ENCODE measurements at places on chromosomes 11 and 22.
A peak's percentile ranks its signal among the peaks of the same experiment; 100 is the strongest.

GRCh38 chr11:79196950-79197349 lies 243.9 kb downstream of the TENM4 start:
- no peak for DNase-seq

GRCh38 chr22:21703684-21704316 lies 31.8 kb downstream of the YPEL1 start:
- no peak for DNase-seq

- DNase-seq, result no peak
Observed at GRCh38 chr11:21838427-21838826, 354.5 kb upstream of the ANO5 start.

GRCh38 chr11:37442576-37442975 lies 844.5 kb upstream of the RAG2 start:
- DNase-seq, result no peak

- DNase-seq, result no peak
Observed at GRCh38 chr11:31816468-31817053, 5.4 kb upstream of the PAX6 start.

- peak; percentile 20 for DNase-seq
Observed at GRCh38 chr22:30890686-30891442, 77.7 kb downstream of the MORC2 start.

DNA sequence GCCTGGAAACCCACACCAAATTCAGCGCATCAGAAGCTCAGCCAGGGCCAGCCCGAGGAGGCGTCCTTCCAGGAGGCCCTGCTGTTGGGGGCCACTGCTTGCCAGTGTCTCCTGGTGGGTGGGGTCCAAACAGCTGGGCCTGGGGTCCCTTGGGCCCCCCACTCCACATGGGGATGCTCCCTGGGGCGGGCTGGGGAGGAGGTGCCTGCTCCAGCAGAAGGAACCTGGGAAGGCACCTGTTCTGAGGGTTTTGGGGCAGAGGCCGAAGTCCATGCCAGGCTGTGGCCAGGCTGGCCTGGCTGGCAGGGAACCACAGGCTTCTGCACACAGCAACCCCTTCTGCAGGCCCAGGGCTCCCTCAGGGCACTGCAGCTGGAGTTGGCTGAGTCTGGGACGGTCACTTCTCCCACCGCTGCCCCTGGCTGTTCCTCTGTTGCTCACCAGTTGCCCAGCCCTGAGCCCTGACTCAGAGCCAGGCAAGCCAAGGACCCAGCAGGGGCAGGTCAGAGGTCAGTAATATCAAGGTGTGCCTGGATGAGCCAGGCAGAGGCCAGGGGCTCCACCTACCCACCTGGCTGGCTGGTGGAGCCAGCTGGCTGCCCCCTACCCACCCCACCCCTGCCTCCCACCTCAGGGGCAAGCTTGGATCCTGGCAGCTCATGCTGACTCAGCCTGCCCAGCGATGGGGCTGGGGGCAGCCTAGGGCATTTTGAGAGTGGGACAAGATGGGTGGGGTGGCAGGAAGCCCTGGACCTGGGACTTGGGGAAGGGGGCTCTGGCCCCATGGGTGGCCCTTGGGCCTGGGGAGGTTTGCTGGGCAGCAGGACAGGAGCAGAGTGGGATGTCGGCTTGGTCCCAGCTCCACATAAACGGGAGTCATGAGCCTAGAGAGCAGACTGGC lies 12.0 kb upstream of the PHLDA2 start:
- DNase-seq, result no peak

GRCh38 chr11:123853038-123853437 lies 32.4 kb downstream of the TMEM225 start:
- no peak for DNase-seq

DNA sequence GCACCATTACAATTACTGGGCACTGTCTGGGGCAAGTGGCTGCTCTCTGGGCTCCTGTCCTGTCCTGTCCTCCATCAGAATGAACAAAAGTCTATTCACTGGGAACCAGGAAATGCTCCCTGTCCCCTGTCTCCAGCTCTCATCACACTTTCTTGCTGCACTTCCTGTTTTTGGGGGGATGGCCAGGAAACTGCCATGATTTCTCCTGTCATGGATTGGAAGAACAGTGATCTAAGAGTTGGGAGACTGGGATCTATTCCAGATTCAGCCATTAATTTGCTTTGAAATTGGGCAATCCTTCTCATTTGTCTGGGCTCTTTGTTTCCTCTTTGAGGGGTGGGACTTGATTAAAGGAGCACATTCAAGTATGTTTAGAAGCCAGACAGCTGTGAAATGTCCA lies 61.4 kb upstream of the KIRREL3 start:
- DNase-seq, result no peak

DNA sequence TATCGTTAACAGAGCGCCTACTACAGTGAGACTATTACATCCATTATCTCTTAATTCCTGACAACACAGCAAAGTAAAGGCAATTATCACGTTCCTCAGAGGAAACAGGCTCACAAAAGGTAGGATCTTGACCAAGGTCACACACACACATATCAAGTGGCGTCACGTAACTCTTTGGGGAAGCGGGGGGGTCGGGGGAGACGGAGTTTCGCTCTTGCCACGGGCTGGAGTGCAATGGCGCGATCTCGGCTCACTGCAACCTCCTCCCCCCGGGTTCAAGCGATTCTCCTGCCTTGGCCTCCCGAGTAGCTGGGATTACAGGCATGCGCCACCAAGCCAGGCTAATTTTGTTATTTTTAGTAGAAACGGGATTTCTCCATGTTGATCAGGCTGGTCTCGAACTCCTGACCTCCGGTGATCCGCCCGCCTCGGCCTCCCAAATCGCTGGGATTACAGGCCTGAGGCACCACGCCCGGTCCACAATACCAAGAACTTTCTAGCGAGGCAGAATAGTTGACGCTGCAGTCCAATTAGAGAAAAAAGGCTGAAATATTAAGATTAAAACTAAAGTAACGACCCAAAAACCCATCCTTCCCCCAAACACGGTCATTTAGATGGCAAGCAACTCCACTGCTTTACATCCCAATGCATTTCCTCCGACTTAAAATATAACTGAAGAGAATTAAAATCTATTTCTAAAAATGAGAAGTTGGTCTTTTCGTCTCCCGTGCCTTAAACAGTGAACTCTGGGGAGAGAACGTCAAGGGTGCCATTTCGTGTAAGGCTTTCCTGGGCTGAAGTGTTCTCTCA lies 1.2 kb downstream of the DDX17 start:
- DNase-seq, result peak; percentile 59

GRCh38 chr22:30572840-30573593 lies 1.4 kb downstream of the GAL3ST1 start:
- DNase-seq, result no peak

- no peak for DNase-seq
Observed at GRCh38 chr11:41458641-41459040, 811 bp downstream of the LRRC4C start.

- DNase-seq, result no peak
Observed at GRCh38 chr22:41240377-41241132, at the start of gene CHADL. Gene CHADL, minus strand, starts transcription at chr22:41240931. Its CDS starts 50 bp downstream, at chr22:41240881.

DNA sequence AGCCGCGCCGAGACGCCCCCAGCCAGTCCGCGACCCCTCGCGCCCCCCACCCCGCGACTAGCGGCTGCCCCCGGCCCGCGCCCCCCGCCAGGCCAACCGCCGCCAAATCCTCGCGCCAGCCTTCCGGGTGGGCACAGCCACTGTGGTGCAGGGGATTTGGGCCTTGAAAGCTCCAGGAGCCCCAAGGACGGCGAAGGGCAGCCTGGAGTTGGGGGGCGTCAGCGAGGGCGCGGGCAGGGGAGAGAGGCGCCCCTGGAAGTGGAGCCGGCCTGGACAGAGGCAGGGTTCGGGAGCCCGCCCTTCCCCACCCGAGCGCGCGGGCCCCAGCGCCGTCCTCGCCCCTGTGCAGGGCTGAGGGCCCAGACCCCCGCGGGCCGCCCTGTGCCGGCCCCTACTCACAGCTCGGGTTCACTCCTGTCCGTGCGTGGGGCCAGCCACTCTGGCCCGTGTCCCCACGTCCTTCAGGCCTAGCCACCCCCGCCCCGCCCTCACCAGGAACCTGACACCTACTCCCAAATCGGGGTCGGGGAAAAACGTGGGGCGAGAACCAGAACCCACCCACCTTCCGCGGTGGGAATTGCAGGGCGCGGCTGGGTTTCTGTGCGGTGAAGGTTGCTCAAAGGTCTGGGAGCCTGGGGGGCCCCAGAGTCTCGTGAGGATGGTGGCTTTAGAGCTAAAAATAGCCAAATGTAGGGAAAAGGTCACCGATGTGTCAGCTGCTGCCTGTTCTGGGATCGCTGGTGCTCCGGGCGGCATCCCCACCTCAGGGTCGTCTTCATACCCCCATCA lies at the start of gene CPT1B:
CPT1B (minus strand) TSS at position 441 of the 789 bp plus-strand sequence. CDS start 512 bp downstream, outside the sequence.
- no peak for DNase-seq

GRCh38 chr11:113349528-113349927 lies 35.1 kb downstream of the TTC12 start:
- DNase-seq, result no peak

- no peak for DNase-seq
Observed at GRCh38 chr11:38296211-38296776, 1698.3 kb upstream of the RAG2 start.

DNA sequence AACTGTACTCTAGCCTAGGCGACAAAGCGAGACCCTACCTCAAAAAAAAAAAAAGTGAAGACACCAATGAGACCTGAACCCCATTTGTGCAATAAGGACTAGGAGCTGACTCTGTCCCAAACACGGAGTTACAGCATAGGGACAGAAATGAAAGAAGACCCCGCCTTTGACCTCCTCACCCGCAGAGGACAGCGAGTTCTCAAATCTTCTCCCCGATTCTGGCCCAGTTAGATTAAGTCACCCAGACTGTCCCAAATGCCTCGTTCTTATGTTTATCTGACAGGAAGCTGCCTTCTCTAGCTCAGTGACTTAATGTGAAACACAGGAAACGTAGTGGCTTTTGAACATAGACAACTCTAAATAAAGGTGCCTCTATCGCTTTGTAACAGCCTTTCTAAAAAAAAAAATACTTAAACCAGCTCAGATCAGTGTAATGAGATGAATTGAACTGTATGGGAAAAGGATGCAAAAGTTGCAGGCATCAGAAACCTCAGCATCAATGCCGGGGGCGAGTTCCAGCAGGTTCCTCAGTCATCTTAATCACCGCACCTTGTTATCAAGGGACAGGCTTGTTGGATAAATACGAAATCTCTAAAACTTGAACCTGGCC lies 10.6 kb downstream of the MYH9 start:
- DNase-seq, result no peak

DNA sequence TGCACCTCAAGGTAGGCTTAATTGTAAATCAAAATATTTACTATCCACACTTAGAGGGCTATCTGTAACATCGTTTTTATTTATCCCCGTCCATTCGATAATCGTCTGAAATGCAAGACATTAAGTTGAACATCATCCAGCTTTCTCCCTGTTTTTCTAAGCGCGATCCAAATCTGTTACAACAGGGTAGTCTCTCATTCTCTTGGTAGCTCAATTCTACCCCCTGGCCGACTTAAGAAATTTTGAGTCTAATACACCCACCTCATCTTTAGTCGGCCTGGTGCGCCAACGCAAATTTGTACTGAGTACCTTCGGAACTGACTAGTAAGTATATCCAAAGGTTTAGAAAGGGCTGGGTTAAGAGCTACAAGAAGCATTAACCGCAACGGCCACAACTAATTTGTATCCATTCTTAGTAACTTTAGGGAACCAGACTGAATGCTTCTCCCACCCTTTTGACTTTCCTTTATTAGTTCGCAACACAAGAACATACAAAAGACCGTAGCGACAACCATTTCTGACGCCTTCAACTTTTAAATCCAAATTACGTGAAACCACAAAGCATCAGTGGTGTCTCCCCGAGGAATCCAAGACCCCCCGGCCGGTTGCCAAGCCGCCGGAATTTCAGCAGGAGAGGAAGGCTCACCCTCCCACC lies 1.0 kb upstream of the ZNF143 start:
- DNase-seq, result peak; percentile 32

DNA sequence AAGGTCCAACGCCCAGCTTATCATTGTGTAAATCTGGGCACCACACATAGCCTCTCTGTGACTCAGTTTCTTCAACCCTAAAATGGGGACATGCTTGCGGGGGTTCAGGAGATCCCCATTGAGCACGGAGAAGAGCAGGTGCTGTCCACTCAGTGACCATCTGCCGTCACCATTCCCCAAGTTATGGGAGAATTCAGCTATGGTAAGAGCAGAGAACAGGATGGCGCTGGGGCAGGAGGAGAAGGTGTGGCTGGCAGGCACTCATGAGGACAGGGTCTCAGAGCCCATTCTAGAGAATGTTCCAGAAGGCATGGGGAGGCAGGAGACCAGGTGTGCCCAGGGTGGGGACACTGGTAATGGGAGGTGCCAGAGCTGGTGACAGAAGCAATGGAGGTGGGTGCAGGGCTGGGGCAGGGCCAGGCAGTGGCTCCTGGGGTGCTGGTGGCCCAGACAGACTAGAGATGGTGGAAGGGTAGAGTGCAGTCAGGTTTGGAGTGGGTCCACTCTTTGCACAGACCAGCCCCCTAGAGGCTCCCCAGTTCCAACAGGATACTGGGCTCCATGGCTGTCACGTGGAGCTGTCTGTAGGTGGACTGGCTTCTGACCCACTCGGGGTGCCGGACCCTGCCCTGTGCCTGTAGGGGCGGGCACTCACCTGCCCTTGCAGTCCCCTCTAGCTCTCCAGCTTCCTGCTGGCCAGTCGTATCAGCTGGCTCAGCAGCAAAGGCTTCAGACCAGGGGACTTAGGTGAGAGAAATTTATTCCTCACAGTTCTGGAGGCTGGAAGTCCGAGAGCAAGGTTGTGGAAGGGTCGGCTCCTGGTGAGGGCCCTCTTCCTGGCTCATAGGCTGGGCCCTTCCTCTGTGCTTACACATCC lies 84.7 kb downstream of the CDKN1C start:
- no peak for DNase-seq

DNA sequence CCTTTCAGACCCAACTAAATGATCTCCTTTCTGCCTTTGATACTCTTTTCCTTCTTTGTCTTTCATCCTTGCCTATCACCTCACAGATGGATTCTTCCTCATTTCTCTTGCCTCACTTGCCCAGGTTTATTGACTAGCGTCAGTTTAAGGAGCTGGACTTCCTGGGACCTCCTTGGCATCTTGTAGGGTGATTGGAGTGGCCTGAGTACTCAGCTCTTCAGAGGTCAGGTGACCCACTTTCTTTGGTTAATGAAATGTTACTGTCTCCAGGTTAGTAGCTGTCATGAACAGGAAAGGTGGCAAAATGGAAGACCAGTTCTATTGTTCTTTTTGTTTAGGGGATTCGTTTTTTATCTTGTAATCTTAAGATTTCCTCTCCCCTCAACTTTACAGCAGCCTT lies 4.6 kb upstream of the BACE1-AS start:
- no peak for DNase-seq

GRCh38 chr11:132914600-132914999 lies 617.7 kb downstream of the OPCML start:
- no peak for DNase-seq

- no peak for DNase-seq
Observed at GRCh38 chr11:121265586-121265985, 27.0 kb upstream of the SC5D start.
